ENCODE measurements at places on chromosomes 3 and 15.

GRCh38 chr15:77014132-77015081, 19.5 kb downstream of the PSTPIP1 start:
- DNase-seq, result no peak

- DNase-seq, result no peak
Measured at GRCh38 chr15:101185770-101186169, 66.1 kb downstream of the CHSY1 start.

DNA sequence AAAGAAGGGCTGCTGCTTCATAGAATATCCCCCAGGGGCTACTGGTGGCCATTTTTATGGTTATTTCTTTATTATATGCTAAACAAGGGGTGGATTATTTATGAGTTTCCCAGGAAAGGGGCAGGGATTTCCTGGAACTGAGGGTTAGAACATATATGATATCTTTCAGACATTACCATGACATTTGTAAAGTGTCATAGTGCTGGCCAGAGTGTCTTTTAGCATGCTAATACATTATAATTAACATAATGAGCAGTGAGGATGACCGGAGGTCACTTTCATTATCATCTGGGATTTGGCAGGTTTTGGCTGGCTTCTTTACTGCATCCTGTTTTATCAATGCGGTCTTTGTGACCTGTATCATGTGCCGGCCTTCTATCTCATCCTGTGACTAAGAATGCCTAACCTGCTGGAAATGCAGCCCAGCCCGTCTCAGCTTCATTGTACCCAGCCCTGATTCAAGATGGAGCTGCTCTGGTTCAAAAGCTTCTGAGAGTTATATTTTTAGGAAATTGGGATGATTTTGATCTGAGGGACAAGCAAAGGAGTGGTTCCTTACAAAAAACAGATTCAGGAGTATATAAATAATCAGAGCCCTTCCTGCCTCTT, 9.1 kb upstream of the ZBTB20 start:
- DNase-seq, result no peak

DNA sequence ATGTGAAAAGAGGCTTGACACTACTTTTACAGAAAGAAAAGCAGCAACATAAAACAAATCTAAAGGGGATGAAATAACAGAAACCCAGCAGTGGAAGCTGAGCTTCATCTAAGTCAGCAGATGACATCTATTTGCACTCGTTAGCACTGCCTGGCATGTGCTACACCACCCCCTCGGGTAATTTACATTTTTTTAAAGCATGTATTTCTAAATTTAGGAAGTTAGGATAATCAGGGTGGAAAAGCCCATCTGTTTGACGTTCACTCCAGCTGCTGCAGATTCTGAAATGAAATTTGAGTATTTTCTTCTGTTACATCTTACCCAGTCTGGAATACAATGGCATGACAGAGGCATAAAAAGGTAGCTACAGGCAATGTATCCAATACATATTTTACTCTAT, 20.7 kb downstream of the IGSF11 start:
- no peak for DNase-seq

- no peak for DNase-seq
Measured at GRCh38 chr3:66139415-66139814, 81.4 kb upstream of the SLC25A26 start.

GRCh38 chr3:159960188-159961148, 28.2 kb upstream of the IL12A start:
- DNase-seq, result no peak

DNA sequence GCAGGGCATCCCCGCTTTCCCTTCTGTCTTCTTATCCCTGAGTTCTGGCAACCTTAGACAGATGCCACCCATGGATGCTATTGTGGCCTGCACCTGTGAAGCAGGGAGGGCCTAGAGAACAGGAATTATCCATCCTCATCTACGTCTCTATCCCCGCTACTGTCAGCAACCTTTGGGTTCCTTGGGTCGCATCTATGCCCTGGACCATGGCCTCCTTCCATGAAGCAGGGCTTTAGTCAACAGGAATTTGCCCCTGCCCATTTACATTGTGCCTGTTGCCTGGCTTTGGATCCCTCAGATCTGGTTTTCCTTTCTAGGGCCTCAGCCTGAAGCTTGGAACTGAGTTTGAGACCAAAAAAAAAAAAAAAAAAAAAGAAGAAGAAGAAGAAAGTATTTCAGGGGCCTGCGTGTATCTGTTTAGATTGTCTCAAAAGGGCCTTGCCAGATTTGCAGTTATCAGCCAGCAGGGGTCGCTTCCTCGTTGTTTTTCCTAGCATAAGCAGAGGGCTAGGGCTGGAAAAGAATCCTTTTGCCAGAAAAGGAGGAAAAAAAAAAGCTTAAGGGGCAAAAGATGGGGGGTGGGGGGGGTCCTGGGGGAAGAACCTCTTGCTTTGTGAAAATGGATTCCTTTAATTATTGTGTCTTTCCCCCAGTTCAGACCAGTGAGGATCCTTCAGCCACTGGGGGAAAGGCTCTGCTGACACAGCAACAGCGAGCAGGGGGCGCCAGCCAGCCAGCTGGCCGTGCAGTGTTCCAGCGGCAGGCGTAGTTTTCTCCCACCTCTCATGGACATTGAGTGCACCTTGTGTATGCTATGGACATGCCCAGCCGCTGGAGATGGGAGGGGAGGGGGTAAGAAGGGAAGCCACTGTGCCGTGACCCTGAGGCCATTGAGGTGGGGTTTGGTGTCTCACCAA, 65.7 kb upstream of the ALDH1L1 start:
- no peak for DNase-seq

- peak; percentile 39 for DNase-seq
Measured at GRCh38 chr3:183385698-183386613, 42.5 kb downstream of the MCF2L2 start.

DNA sequence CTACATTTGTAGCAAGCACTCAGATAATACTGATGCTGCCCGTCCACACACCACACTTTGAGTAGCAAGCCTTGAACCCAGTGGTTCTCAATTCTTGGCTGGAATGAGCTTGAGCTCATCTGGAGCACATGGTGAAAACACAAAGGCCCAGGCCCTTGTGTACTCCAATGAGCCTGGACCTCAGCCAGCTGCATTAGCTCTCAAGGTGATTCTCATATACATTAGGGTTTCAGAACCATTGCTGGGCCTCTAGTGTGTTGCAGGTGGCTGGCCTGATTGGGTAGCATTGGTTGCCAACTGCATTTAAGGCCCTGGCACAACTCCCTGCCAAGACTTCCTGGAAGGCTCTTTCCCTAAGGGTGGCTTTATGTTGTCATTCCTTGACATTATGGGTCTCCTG, 23.4 kb upstream of the ZFAND6 start:
- no peak for DNase-seq

DNA sequence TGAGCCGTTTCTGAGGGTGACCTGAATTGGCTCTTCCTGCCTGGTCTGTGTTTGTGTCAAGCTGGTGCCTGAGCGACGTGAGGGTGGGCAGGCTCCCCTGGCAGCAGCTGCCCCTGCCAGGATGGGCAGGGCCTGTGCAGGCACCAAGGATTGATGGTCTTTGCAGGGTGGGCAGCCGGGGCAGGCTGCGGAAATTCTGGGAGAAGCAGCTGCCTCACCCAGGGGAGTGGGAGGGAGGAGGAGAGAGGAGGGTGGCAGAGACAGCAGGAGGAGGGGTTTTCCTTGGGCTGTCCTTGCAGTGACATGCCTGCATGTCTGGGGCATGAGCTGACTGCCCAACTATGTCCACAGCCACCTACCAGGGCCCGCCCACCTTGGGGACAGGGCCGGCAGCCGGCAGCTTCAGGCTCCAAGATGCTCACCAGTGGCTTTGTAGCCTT, 27.9 kb upstream of the SLC6A6 start:
- DNase-seq, result no peak

- DNase-seq, result no peak
Measured at GRCh38 chr3:114775395-114775794, 371.7 kb downstream of the ZBTB20 start.

DNA sequence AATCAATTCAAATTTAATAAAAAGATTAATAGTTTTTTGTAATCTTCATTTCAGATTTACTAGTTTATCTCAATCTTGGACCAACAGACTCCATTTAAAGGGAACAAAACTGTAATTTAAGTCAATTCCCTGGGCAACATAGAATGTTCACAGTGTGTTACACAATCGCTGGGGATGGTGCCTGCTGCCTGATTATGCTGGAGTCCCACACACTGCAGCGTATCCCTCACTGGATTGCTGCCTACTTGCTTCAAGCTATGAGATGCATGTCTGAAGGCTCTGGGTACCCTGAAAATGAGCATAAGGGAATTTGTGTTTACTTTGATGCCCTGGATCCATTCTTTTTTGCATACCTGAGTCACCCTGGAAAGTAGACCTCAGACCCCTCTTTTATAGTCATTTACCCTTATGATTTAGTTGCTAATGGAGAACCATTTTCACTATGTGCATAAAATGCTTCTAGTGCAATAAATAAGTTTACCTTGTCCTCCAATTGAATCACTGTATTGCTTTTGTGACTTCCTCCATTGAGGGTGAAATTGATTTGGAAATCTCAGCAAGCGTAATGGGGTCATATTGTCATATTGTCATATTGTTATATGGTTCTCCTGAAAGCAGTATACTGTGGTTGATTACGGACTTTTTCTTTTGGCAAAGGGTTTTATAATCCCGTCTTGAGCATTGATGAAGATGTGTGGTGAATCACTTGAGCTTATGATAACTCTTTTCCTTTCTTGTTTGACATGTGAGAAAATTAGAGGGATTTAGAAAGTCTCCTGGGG, 35.9 kb downstream of the ITPR1 start:
- no peak for DNase-seq

DNA sequence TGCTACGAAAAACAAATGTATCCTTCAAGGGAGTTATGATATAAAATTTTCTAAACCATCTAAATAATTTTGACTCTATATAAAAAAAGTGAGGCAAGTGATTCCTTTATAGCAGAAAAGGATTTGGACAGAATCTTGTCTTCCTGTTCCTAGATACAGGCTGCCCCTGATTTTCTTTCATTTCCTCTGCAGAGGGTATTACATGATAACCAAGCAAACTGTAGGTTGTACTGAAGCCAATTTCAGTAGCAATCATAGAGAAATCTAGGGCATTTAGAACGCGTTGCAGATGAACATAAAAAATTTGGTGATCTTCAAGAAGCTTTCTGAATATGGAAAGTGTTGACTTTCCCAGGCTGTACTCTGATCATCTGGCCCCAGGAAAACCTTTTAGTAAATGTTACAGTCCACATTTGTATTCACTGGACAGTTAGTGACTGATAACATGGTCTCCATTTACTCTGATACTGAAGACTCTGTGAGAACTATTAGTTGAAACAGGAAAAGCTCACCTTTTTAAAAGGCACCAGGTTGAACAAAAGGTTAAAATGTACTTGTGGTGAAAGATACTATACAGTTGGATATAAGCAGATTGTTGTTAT, 9.1 kb upstream of the UTS2B start:
- DNase-seq, result no peak

- DNase-seq, result no peak
Measured at GRCh38 chr3:127133971-127134370, 59.0 kb upstream of the PRR23E start.

GRCh38 chr3:146650691-146651442, 45.7 kb upstream of the PLSCR5 start:
- DNase-seq, result no peak

GRCh38 chr3:14389166-14389606, 13.2 kb upstream of the SLC6A6 start:
- no peak for DNase-seq

DNA sequence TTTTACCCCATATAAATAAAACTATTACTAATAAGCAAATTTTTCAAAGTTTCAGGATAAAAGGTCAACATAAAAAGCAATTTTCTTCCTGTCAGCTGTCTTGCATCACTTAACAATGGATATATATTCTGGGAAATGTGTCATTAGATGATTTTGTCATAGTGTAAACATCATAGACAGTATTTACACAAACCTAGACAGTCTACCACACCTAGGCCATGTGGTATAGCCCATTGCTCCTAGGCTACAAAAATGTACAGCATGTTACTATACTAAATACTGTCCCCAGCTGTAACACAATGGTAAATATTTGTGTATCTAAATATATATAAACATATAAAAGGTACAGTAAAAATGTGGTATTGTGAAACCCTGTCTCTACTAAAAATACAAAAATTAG, 156.7 kb downstream of the ANO10 start:
- peak; percentile 21 for DNase-seq

- no peak for DNase-seq
Measured at GRCh38 chr3:42697289-42698051, 5.1 kb downstream of the HHATL start.

DNA sequence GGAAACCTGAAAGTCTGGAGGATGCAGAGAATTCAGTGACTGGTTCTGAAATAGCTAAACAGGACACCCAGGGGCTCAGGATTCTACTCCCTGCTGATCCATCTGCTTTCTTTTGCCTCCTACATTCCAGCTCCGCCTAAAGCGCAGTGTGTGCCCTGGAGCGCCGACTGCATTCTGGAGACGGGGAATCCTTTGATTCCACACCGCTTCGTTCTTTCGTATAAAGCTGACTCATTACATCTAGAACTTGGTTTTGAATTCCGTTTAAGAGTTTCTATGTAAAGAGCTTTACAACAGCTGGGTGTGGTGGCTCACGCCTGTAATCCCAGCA, 61.8 kb downstream of the SENP2 start:
- DNase-seq, result no peak

- DNase-seq, result no peak
Measured at GRCh38 chr15:40942337-40942854, 10.9 kb upstream of the CHAC1 start.

- no peak for DNase-seq
Measured at GRCh38 chr3:160444411-160444810, 5.2 kb downstream of the TRIM59 start.

DNA sequence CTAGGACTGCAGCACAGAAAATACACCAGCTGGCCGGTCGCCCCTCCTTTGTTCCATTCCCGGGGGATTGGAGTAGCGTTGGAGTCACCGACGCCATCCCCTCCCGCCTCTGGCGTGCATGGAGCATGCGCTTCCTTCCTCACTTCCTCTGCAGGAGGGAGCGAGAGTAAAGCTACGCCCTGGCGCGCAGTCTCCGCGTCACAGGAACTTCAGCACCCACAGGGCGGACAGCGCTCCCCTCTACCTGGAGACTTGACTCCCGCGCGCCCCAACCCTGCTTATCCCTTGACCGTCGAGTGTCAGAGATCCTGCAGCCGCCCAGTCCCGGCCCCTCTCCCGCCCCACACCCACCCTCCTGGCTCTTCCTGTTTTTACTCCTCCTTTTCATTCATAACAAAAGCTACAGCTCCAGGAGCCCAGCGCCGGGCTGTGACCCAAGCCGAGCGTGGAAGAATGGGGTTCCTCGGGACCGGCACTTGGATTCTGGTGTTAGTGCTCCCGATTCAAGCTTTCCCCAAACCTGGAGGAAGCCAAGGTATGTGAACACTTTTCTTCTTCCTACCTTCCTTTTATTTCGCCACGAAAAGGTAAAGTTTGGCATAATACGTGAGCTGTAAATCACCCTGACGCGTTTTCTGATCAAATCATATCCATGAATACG, at the start of gene SCG3:
TSS of gene SCG3 (plus strand) at position 201 of the 661 bp plus-strand sequence. CDS start at position 454, 253 bp downstream.
- peak; percentile 76 for DNase-seq

- no peak for DNase-seq
Measured at GRCh38 chr3:55373423-55373822, 113.7 kb downstream of the WNT5A start.
